Germinal center (tissue), 1 donor: ENCODE measurements at places on chromosomes 13 and 19.

GRCh38 chr19:6288737-6289136 is 9.0 kb upstream of the MLLT1 start:
- DNase-seq, result no peak

GRCh38 chr13:45773236-45773635 is 71.1 kb downstream of the CBY2 start:
- no peak for DNase-seq

DNA sequence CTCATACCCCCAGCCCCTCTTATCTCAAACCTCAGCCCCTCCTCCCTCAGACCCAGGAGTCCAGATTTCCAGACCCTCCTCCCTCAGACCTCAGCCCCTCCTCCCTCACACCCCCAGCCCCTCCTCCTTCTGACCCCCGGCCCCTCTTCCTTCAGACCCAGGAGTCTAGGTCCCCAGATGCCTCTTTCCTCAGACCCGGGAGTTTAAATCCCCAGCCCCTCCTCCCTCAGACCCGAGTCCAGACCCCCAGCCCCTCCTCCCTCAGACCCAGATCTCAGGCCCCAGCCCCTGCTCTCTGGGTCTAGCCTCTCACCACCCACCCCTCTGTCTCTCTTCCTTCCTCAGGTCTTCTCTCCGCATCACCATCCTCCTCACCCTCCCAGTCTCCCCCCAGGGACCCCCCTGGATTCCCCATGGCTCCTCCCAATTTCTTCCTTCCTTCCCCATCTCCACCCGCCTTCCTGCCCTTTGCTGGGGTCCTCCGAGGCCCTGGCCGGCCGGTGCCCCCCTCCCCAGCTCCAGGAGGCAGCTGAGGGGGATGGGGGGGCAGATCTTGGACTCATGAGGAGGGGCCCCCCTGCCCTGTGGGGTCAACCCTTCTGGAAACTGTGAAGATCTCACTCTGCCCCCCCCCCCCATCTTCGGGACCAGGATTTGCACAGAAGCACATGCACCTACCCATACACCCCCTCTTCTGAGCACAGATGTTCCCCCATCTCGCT is 10.7 kb downstream of the BCL3 start:
- no peak for DNase-seq

- no peak for DNase-seq
Measured at GRCh38 chr19:2800506-2800905, 15.2 kb downstream of the THOP1 start.
